ENCODE measurements at places on chromosomes 4 and X. TPM values are rescaled to one million over a fixed set of nuclear protein-coding genes. Genes with fewer than 3 reads are reported as not detected.

MMRN1 gene
- 41.0 TPM for polyA plus RNA-seq

ADGRG2 gene
- polyA plus RNA-seq = 2.4 TPM

CXCL10 gene
- 0.48 TPM for polyA plus RNA-seq

REELD1 gene
- 0.13 TPM for polyA plus RNA-seq

GPR34 gene
- 7.7 TPM for polyA plus RNA-seq

SORBS2 gene
- 493 TPM for polyA plus RNA-seq

RNF212 gene
- 4.2 TPM for polyA plus RNA-seq

ARR3 gene
- not detected for polyA plus RNA-seq

RAB40AL gene
- polyA plus RNA-seq = not detected

GYPE gene
- 1.0 TPM for polyA plus RNA-seq

ANXA3 gene
- polyA plus RNA-seq = 2.7 TPM

FDCSP gene
- polyA plus RNA-seq = 0.80 TPM

PITX2 gene
- 76.0 TPM for polyA plus RNA-seq

ATP11C gene
- polyA plus RNA-seq = 19.3 TPM

UGT2B11 gene
- polyA plus RNA-seq = not detected

CFI gene
- 24.8 TPM for polyA plus RNA-seq

DKK2 gene
- polyA plus RNA-seq = 0.63 TPM

NDST3 gene
- polyA plus RNA-seq = 0.04 TPM

ZXDA gene
- 3.1 TPM for polyA plus RNA-seq

MCUB gene
- polyA plus RNA-seq = 15.2 TPM

SULT1B1 gene
- polyA plus RNA-seq = 1.3 TPM

CSN1S1 gene
- polyA plus RNA-seq = 0.19 TPM

PIM2 gene
- polyA plus RNA-seq = 8.4 TPM

PFKFB1 gene
- 0.23 TPM for polyA plus RNA-seq

HS6ST2 gene
- 3.2 TPM for polyA plus RNA-seq

RNF150 gene
- 13.2 TPM for polyA plus RNA-seq

USP11 gene
- polyA plus RNA-seq = 45.6 TPM

TLL1 gene
- polyA plus RNA-seq = 2.4 TPM

CDS1 gene
- polyA plus RNA-seq = 1.6 TPM

CXCL3 gene
- polyA plus RNA-seq = 0.95 TPM

HAND2 gene
- polyA plus RNA-seq = 75.1 TPM

PDCL2 gene
- not detected for polyA plus RNA-seq

PRR27 gene
- not detected for polyA plus RNA-seq

BCORL1 gene
- polyA plus RNA-seq = 9.4 TPM

Measured in urinary bladder (tissue), 4 donors.